Karpas-422 (cell line): ENCODE measurements at places on chromosomes 11 and 22. TPM values are rescaled to one million over a fixed set of nuclear protein-coding genes. Genes with fewer than 3 reads are reported as not detected.

The ZBTB16 gene
- total RNA-seq: not detected in 2 replicates

The ANGPTL5 gene
- total RNA-seq: not detected in 2 replicates

The NXPE1 gene
- total RNA-seq: not detected in 2 replicates

The INPP5J gene
- 14.4 and 18.3 TPM in 2 replicates for total RNA-seq

The YAP1 gene
- total RNA-seq: 0.14 TPM in 1 of 2 replicates, not detected in the other

The TRIM64C gene
- not detected in 2 replicates for total RNA-seq

The GAL3ST1 gene
- not detected in 2 replicates for total RNA-seq

GRCh38 chr11:58526721-58527120, 18.8 kb upstream of the OR5B21 start:
- no peak for DNase-seq

GRCh38 chr11:86574493-86575207, 97.8 kb downstream of the ME3 start:
- no peak for DNase-seq

DNA sequence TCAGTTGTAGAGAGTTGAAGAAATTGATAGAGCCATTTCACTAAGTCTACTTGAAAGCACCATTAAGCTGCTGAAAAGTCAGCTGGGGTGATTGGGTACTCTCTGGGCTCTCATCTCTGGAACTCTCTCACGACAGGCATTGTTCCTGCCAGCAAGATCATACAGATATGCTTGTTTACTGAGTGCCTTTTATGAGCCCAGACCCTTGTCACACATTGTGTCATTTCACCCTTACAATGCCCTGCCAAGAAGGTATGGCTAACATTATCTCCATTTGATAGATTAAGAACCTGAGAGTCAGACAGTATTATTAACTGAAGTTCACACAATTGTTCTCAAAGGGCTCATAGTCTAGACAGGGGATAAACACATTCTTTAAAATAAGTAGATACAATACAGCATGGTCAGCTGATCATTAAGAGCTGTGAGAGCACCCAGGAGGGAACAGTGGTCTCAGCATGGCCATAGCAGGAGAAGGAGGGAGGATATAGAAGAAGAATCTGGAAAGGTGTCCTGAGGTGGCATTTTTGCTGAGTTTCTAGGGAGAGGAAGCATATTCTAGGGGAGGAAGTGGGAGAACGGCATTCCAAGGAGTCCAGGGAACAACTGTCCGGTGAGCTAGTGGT, 580.5 kb downstream of the INSC start:
- no peak for DNase-seq

- no peak for DNase-seq
Observed at GRCh38 chr11:58334708-58335107, 24.2 kb downstream of the OR5B17 start.

DNA sequence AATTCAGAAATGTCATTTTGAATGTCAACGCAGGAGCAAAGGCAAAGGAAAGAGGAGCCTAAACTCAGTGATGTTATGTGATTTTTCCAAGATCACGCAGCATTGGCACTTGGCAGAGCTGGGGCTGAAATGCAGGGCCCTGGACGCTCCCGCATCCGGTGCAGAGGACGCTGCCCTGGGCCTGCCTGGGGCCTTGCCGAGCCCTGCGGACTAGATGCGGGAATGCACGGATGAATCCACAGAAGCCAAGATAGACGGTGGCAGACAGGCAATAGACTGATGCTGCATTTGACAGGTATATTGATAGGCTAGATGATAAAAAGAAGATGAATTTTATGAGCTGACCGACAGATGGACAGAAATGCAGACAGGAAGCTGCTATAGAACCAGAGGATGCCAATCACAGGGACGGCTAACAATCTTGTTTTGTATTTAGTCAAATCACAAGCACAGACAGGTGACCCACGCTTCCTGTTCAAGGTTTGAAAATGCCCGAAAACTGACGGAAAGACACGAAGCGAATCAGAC, 696 bp upstream of the MARK2 start:
- no peak for DNase-seq

DNA sequence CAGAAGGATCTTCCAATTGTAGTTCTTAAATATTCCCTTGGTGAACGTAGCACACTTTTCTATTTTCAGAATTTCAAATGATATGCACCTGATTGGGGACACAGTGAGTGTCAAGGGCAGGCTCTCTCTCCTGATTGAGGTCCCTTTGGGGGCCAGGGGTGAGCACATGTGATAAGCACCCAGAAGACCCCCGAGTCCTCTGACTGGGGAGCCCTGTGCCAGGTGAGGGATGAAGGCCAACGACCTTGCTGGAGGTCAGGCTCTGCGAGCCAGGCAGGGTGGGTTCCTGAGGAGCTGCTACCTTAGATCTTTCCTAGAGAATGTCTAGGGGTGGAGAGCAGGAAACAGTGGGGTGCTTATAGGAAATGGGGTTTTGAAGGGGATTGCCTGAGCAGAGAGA, 1253.9 kb downstream of the BRD1 start:
- no peak for DNase-seq

- no peak for DNase-seq
Observed at GRCh38 chr11:130886704-130887103, 29.6 kb downstream of the SNX19 start.

DNA sequence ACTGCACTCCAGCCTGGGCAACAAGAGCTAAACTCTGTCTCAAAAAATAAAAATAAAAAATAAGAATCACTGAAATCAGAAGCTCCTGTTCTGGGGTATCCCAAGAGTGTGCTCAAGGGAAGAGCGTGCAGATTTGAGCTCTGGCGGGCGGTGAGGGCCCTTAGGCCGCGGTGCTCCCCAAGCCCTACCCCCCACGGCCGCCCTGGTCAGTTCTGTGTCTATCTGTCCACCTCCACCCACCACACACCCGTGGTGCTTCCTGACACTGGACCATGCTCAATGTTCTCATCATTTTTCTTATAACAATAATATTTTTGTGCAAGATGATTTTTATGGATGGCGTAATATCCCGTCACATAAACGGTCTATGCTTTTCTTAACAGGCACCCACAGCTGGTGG, 71.1 kb downstream of the RTL6 start:
- no peak for DNase-seq

- DNase-seq: no peak
Observed at GRCh38 chr11:23509023-23509422, 648.7 kb upstream of the CCDC179 start.

- no peak for DNase-seq
Observed at GRCh38 chr11:27395556-27396258, 32.7 kb upstream of the CCDC34 start.

DNA sequence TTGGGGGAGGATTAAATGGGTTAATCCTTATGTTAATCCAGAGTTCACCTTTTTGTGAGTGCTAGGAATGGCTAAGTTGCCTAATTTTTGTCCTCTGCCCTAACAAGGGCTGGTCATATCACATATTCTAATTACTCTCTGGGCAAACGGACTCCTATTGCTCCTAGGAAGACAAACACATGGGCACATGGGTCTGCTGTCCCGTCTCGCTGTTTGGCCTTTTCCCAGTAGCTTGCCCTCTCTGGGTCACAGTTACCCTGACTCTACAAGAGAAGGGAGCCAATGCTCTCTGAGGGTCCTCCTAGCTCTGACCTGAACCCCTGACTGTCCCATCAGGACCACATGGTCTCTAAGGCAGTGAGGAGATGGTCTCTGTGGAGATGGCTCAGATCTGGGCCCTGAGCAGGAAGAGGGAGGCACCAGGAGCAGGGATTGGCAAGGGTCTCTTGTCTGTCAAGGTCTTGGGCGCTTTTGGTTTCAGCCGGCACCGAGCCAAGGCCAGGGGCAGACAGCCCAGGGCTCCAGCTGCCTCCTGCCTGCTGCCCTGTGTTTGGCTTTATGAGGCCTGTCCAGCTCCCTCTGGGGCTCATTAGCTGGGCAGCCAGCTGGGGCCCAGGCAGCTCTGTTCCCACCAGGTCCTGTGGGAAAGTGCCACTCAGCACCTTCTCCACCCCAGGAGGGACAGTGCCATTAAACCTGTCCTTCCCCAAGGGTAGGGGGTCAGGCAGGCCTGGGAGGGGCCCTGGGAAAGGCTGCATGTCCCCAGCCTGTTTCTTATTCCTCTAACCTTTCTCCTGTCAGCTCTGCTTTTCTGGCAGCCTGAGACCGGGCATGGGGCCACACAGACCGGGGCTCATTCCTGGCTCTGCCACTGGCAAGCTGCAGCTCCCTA, 559.9 kb downstream of the MN1 start:
- DNase-seq: no peak
